Stimulated activated CD8-positive, alpha-beta memory T cell treated with anti-CD3 and anti-CD28 coated beads, Interleukin-7, amount 100 ng/mL, for 24 hours (primary cell): ENCODE measurements at places on chromosomes 12 and 14.

DNA sequence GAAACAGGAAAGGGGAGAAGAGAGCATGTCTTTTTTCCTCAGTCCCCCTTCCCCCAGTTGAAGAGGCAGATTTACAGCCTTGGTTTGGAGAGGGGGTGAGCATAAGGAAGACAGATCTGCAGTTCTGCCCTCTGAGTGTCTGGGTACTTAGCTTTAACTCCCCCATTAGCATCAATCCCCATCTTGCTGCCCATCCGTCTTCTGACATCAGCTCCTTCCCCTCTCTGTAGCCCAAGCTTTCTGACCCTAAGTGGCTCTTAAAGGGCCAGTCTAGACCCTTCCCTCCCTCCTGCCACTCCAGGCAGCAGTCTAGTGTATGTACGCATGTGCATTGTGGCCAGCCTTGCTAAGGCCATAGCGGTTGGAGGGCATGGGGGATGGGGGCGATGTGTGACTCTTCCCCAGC is 7.3 kb downstream of the GPR84 start:
- DNase-seq, result no peak

DNA sequence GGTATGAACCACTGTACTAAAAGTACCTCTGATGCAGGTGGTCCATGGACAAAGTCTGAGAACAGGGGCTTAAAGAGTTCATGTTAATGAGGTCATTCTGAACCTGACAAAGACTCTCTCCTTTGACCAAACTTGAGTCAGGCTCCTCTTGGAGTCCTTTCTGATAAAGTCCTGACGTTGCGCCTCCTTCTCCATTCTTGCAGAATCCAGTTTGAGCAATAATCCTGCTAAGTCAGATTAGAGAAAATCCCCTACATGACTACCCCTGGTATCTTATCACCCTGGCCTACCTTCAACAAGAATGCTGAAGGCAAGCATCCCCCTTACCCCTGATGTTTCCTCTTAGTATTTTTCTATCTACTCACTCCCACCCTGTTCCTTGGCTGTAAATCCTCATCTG is 46.0 kb upstream of the ISM2 start:
- no peak for DNase-seq

DNA sequence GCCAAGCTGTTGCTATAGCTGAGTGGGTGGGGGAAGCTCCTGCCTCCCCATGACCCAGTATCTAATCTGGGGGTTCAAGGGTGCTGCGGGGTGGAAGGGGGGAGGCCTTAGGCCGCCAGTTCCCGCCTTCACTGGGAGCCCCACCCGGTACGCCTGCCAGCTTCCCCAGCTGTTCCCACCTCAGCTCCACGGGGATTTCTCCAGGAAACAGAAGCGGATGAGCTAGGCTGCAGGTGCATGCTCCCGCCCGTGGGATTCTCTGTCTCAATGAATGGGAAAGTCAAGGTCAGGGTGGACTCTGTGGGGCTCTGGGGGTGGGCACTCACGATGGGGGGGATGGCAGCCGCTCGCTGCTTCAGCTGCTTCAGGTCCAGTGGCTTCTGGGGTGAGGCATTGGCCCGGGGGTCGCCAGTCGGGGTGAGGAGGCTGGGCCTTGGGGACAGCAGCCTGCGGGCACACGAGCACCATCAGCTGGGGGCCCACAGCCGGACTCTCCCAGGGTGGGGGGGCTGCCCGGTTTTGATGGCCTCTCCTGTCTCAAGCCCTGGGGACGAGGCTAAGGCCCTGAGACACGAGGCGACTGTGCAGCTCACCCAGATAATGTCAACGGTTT is 68.6 kb downstream of the RFLNA start:
- no peak for DNase-seq

DNA sequence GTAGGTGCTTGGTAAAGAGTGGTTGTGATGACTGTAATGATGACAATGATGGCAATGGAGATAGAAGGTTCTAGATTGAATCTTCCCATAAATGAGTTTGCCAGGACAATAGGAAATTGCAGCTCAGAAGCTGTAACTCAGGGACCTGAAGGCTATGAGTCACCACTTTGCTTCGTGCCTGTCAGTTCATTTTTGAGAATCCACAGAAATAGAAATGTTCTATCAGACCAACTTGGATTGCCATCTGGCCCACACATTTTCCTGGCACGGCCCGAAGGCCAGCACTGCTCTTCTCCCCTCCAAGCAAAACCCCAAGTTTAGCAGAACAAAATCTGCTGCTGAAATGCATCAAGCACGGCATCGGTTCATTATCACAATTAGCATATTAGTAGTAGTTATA is 1127.0 kb downstream of the BCL11B start:
- no peak for DNase-seq

GRCh38 chr14:103157969-103158368 is 34.7 kb downstream of the TNFAIP2 start:
- DNase-seq, result no peak

DNA sequence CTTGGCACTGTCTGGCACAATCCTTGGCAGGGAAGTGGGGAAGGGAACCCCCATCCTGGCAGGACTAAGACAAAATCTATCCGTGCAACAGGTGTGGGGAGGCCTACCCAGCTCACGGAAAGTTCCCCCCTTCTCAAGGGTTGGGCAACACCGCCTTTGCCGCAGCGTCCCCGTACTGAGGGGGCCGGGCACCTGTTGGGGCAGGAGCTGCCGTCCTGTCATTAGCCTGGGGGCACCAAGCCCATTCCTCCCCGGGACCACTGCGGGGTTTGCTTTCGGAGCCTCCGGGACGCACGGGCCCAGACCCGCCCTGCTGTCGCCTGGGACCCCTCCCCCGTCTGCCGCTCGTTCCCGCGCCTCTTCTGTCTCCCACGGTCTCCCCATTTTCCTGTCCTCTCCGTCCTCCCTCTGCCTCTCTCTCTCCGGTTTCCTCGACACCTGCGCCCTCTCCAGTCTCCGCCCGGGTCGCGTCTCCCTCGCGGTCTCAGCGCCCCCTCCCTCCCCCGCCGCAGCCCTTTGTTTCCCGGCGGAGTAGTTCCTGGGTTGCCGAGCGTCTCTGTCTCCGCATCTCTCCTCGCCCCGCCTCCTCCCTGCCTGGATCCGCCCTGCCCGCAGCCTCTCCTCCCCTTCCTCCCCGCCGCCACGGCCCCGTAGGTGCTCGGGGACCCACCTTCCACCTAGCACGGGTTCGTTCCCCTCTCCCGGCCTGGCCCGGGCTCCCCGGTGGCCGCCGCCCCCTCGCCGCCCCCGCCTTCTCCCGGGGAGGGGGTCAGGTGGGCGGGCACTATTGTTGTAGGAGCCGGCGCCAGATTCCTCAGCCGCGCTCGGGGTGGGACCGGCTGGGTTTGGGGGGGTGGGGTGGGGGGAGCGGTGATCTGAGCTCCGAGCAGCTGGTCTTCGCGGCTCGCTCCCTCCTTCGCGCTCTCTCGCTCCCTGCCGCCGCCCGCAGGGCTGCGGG is at the start of gene CACNB3:
Gene CACNB3, plus strand, starts transcription at position 624 of the 958 bp plus-strand sequence. CDS start 434 bp downstream, outside the sequence.
- DNase-seq, result peak; percentile 46

DNA sequence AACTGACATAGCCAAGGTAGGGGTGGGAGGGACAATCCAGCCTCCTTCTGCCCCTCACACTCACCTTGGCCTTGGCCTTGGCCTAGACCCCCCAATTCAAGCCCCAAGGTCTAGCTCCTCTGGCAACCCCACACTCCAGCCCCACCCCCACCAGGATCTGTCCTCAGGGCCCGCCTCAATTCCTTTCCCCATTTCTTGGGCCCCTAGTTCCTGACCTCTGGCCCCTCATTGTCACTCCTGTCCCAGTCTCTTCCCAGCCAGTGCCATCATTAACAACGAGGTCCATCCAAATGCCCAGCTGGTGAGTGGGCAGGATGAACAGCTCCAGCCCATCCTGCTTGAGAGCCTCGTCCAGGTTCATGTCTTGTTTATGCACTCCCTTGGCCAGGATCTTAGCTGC is 6.8 kb upstream of the GDF11 start:
- no peak for DNase-seq

GRCh38 chr12:104201238-104202001 is 14.2 kb upstream of the TXNRD1 start:
- DNase-seq, result no peak

DNA sequence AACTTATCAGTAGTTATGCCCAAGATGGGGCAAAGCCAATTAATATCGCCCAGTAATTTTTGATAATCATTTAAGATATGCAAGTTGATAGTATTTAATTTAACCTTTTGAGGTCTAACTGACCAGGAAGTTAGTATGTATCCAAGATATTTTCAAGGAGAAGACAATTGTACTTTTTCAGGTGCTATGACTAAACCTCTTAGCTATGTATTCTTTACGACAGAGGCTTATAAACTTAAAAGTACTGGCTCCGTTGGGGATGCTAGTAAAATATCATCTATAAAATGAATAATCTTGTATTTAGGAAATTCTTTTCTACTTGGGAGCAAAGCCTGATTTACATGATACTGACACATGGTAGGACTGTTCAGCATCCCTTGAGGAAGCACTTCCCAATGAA is 40.3 kb downstream of the TMTC3 start:
- no peak for DNase-seq

DNA sequence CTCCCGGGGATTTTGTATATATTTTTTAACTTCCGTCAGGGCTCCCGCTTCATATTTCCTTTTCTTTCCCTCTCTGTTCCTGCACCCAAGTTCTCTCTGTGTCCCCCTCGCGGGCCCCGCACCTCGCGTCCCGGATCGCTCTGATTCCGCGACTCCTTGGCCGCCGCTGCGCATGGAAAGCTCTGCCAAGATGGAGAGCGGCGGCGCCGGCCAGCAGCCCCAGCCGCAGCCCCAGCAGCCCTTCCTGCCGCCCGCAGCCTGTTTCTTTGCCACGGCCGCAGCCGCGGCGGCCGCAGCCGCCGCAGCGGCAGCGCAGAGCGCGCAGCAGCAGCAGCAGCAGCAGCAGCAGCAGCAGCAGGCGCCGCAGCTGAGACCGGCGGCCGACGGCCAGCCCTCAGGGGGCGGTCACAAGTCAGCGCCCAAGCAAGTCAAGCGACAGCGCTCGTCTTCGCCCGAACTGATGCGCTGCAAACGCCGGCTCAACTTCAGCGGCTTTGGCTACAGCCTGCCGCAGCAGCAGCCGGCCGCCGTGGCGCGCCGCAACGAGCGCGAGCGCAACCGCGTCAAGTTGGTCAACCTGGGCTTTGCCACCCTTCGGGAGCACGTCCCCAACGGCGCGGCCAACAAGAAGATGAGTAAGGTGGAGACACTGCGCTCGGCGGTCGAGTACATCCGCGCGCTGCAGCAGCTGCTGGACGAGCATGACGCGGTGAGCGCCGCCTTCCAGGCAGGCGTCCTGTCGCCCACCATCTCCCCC is 777 bp downstream of the ASCL1 start:
- DNase-seq, result no peak

GRCh38 chr12:67364228-67364627 is 95.1 kb downstream of the CAND1 start:
- DNase-seq, result no peak

GRCh38 chr14:68104518-68104917 is 284.9 kb downstream of the RAD51B start:
- DNase-seq, result no peak

- DNase-seq, result peak; percentile 50
Observed at GRCh38 chr14:72516936-72517700, 376.8 kb downstream of the DPF3 start.

- DNase-seq, result no peak
Observed at GRCh38 chr14:69483765-69484443, 624 bp upstream of the PLEKHD1 start.

- no peak for DNase-seq
Observed at GRCh38 chr14:84410344-84410743, 1119.6 kb upstream of the FLRT2 start.

- no peak for DNase-seq
Observed at GRCh38 chr14:37597538-37597913, 2.1 kb downstream of the TTC6 start.

DNA sequence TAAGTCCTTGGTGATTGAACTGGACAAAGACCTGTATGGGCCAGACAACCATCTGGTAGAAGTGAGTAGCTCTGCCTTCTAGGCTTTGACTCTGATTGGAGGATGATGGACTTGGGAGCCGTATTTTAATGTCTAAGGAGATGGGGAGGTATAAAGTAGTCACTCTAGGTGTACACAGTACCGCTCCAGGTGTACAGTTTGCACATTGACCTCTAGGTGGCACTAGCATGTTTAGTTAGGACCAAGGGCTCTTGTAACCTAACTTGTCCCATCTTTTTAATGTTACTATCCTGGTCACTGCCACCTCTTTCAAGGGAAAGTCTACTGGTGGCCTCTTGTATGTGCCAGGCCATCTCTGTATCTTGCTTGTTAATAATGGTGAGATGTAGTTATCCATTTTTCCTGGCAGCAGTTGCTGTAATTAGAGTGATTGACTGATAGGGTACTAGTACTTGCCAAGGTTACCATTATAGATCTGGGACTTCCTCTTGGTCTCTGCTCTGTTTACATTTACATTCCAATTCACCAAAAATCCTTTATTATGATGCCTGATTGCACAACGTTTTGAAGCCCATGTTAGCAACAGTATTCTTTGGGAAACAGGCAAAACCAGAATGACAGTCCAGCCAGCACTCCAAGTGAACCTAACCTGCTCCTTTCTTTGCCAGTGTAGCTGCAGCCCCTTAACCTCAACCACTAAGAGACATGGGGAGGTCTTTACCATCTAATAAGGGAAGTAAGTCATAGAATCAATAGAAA is 3.6 kb downstream of the SMARCD1 start:
- DNase-seq, result no peak
